Colonic mucosa (tissue), 4 donors: ENCODE measurements at places on chromosomes 6 and 20. TPM values are rescaled to one million over a fixed set of nuclear protein-coding genes. Genes with fewer than 3 reads are reported as not detected.
A peak's percentile ranks its signal among the peaks of the same experiment; 100 is the strongest.

GRCh38 chr6:145313041-145313855 is 422.1 kb downstream of the EPM2A start:
- H3K27ac ChIP-seq, result no peak overlapping the region
- H3K4me1 ChIP-seq, result no peaks in the 10 kb centered on the region
- no peaks in the 10 kb centered on the region for H3K36me3 ChIP-seq
- DNase-seq, result no peak

DNA sequence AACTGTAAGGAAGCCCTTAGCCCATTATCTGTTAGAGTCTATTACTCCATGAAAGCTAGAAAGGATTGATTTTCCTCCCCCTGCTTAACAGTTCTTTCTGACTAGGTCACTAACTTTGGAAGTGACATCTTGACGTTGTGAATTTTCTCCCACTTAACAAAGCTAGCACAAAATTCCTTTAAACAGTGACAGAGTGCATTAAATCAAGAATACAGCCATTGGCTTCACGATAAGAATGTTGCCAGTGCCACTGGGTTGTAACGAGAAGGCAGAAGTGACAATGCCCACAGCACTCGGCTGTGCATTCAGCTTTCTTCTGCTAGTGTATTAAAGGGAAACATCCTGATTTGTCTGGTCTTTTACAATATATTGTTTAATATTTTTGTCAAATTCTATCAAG is 182.7 kb upstream of the DTNBP1 start:
- H3K4me1 ChIP-seq, result no peaks in the 10 kb centered on the region
- no peak overlapping the region for H3K4me3 ChIP-seq
- no peak for DNase-seq
- no peaks in the 10 kb centered on the region for H3K27me3 ChIP-seq
- no peak overlapping the region for H3K27ac ChIP-seq
- no peaks in the 10 kb centered on the region for H3K36me3 ChIP-seq

The PGC gene
- 1.7 TPM for total RNA-seq

- no peak overlapping the region for H3K4me3 ChIP-seq
- no peak for DNase-seq
- no peaks in the 10 kb centered on the region for H3K4me1 ChIP-seq
- H3K27me3 ChIP-seq, result no peaks in the 10 kb centered on the region
Measured at GRCh38 chr6:80467408-80467807, 360.9 kb downstream of the BCKDHB start.

- H3K36me3 ChIP-seq, result no peaks in the 10 kb centered on the region
- H3K4me3 ChIP-seq, result no peak overlapping the region
- no peaks in the 10 kb centered on the region for H3K27me3 ChIP-seq
- DNase-seq, result no peak
- H3K27ac ChIP-seq, result no peak overlapping the region
- no peaks in the 10 kb centered on the region for H3K4me1 ChIP-seq
Measured at GRCh38 chr6:29809249-29809648, 18.4 kb upstream of the HLA-G start.

The PDSS2 gene
- 26.3 TPM for total RNA-seq

- H3K27ac ChIP-seq, result peak overlapping the region; percentile 20
- peak; percentile 54 for DNase-seq
- no peaks in the 10 kb centered on the region for H3K4me1 ChIP-seq
- H3K4me3 ChIP-seq, result no peak overlapping the region
- no peaks in the 10 kb centered on the region for H3K36me3 ChIP-seq
Measured at GRCh38 chr20:4135385-4136077, 120.2 kb upstream of the RNF24 start.

The CYP39A1 gene
- 4.4 TPM for total RNA-seq

The BHLHE23 gene
- total RNA-seq, result not detected

The SYNGAP1 gene
- 10.4 TPM for total RNA-seq

- no peaks in the 10 kb centered on the region for H3K4me1 ChIP-seq
- no peak for DNase-seq
- no peaks in the 10 kb centered on the region for H3K36me3 ChIP-seq
- H3K27ac ChIP-seq, result no peak overlapping the region
- no peaks in the 10 kb centered on the region for H3K27me3 ChIP-seq
Measured at GRCh38 chr20:60341062-60341461, 382.8 kb downstream of the CDH26 start.

DNA sequence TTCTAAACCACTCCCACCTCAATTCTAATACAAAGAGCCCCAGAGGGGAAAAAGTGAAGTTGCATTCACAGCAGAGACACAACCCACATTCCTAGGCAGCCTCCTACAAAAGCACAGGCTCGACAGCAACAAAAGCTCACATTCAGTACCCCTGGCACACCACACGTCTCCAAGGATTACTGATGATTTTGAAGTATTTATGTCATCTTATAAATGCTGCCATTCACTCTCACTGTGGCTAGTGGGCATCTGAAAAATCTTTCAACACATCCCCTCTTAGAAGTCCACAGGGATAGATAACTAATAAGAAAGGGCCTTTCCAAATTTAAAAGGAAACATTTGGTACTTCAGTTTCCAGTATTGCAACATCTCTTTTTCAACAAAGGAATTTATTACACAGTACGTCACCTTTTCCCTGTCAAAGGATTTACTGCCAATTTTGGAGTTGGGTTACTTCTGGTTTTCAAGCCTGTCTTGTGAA is 146.7 kb downstream of the TASP1 start:
- no peak for DNase-seq
- H3K36me3 ChIP-seq, result no peaks in the 10 kb centered on the region
- peaks cover 3% of the 10 kb centered on the region for H3K4me1 ChIP-seq
- peak overlapping the region; percentile 27 for H3K27ac ChIP-seq
- no peak overlapping the region for H3K4me3 ChIP-seq

The FUT9 gene
- total RNA-seq, result not detected

DNA sequence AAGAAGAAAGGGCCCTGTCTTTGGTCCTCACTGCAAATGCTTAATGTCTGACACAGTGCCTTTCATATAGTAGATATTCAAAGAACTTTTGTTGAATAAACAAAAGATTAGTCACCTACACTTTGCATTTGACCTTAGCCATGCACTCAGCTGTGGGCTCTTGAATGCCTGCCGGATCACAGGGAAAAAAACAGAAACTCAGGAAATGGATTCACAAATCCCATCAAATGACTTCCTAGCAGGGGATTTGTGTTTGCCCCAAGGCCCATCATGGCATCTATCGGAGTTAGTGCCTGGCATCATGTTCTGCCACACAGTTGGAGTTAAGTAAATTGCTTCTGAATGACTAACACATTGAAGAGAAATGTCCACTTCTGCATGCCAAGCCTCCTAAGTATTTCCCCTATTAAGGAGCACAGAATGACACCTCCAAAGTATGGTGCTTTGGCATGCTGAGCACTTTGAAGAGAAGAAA is 72.3 kb upstream of the DST start:
- no peaks in the 10 kb centered on the region for H3K4me1 ChIP-seq
- H3K27ac ChIP-seq, result no peak overlapping the region
- DNase-seq, result no peak
- H3K4me3 ChIP-seq, result no peak overlapping the region
- H3K27me3 ChIP-seq, result no peaks in the 10 kb centered on the region
- H3K36me3 ChIP-seq, result no peaks in the 10 kb centered on the region

DNA sequence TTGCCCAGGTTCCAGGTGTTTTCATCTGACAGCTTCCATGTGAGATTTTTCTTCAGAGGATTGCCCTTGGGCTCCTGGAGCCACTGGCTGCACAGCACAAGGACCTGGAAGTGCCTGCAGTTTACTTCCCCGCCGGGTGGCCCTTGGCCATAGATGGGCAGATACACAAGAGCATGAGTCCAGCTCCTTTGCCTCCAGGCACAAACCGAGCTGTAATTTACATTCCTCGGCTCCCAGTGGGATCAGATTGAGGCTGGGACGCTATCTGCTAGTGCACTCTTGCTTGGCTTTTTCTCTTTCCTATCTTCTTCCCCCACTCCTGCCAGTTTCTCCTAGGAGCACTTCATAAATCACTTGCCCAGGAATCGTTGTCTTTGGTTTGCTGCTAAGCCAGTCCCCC is 85.4 kb upstream of the RALY start:
- DNase-seq, result no peak
- H3K27ac ChIP-seq, result no peak overlapping the region
- H3K27me3 ChIP-seq, result no peaks in the 10 kb centered on the region

GRCh38 chr6:39980839-39981580 is 46.7 kb upstream of the MOCS1 start:
- no peak overlapping the region for H3K27ac ChIP-seq
- DNase-seq, result peak; percentile 45
- H3K27me3 ChIP-seq, result no peaks in the 10 kb centered on the region
- H3K4me3 ChIP-seq, result no peak overlapping the region
- H3K4me1 ChIP-seq, result no peaks in the 10 kb centered on the region

GRCh38 chr6:152093711-152094110 is 286.2 kb downstream of the ESR1 start:
- H3K4me3 ChIP-seq, result no peak overlapping the region
- no peak for DNase-seq
- no peaks in the 10 kb centered on the region for H3K27me3 ChIP-seq

GRCh38 chr6:160227038-160227768 is 31.4 kb downstream of the SLC22A2 start:
- no peak for DNase-seq
- H3K27ac ChIP-seq, result no peak overlapping the region
- H3K27me3 ChIP-seq, result no peaks in the 10 kb centered on the region
- H3K36me3 ChIP-seq, result no peaks in the 10 kb centered on the region
- no peak overlapping the region for H3K4me3 ChIP-seq

GRCh38 chr20:48747840-48748414 is 79.9 kb downstream of the PREX1 start:
- DNase-seq, result no peak
- no peaks in the 10 kb centered on the region for H3K27me3 ChIP-seq
- H3K36me3 ChIP-seq, result no peaks in the 10 kb centered on the region

GRCh38 chr20:41307021-41307420 is 10.5 kb downstream of the ZHX3 start:
- DNase-seq, result no peak
- no peak overlapping the region for H3K4me3 ChIP-seq
- H3K4me1 ChIP-seq, result no peaks in the 10 kb centered on the region
- no peaks in the 10 kb centered on the region for H3K27me3 ChIP-seq

- no peaks in the 10 kb centered on the region for H3K4me1 ChIP-seq
- no peaks in the 10 kb centered on the region for H3K36me3 ChIP-seq
- no peak overlapping the region for H3K27ac ChIP-seq
- no peaks in the 10 kb centered on the region for H3K27me3 ChIP-seq
- H3K4me3 ChIP-seq, result no peak overlapping the region
- DNase-seq, result no peak
Measured at GRCh38 chr6:11586536-11586935, 49.0 kb downstream of the TMEM170B start.

- no peaks in the 10 kb centered on the region for H3K36me3 ChIP-seq
- no peak overlapping the region for H3K27ac ChIP-seq
- no peaks in the 10 kb centered on the region for H3K27me3 ChIP-seq
- H3K4me1 ChIP-seq, result peaks cover 6% of the 10 kb centered on the region
- no peak for DNase-seq
Measured at GRCh38 chr6:166630462-166630861, 3.4 kb upstream of the RPS6KA2 start.

The TGM3 gene
- 0.82 TPM for total RNA-seq

GRCh38 chr6:3520281-3521230 is 63.7 kb upstream of the SLC22A23 start:
- no peaks in the 10 kb centered on the region for H3K4me1 ChIP-seq
- H3K27me3 ChIP-seq, result no peaks in the 10 kb centered on the region
- no peak overlapping the region for H3K27ac ChIP-seq

DNA sequence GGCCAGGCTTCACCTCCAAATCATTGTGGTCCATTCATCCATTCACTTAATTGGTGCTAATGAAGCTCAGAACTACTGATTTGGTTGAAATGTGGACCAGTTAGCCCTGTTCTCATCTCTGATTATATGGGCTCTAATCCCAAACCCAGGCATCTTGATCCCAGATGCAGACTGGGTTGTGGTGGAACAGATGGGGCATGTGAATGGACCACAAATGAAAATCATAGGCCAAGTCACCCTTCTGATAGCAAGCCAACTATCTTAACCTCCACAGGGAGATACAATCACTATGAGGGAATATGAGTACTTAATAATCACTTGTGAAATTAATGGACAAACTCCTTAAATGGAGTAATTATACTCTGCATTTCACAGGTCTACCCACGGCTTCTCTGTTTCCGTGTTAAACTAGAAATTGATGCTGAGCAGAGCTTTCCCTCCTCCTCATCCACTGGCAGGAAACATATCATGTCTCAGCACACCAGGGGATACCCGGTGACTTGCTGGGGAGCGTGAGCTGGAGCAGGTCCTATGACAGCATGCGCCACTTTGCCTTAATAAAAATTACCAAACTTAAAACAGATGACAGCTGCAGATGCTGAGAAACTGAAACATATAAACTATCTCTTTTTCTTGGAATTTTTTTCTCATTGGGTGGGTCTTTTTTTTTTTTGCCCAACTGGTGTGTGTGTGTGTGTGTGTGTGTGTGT is 108.8 kb upstream of the HEY2 start:
- H3K36me3 ChIP-seq, result no peaks in the 10 kb centered on the region
- no peak overlapping the region for H3K27ac ChIP-seq
- H3K4me3 ChIP-seq, result no peak overlapping the region
- H3K4me1 ChIP-seq, result no peaks in the 10 kb centered on the region

DNA sequence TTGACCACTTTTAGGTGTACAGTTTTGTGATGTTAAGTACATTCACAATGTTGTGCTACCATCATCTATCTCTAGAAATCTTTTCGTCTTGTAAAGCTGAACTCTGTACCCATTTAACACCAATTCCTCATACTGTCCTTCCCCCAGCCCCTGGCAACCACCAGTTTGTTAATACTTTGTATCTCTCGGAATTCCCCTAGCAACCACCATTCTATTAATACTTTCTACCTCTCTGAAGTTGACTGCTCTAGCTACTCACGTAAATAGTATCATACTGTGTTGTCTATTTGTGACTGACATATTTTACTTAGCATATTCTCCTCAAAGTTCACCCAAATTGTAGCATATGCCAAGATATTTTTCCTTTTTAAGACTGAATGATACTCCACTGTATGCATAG is 82.3 kb upstream of the CLDN20 start:
- no peak overlapping the region for H3K4me3 ChIP-seq
- H3K27me3 ChIP-seq, result no peaks in the 10 kb centered on the region
- no peak for DNase-seq
- no peak overlapping the region for H3K27ac ChIP-seq
- H3K4me1 ChIP-seq, result no peaks in the 10 kb centered on the region
